Vagina (tissue), 2 donors: ENCODE measurements at places on chromosomes 1 and 21.

DNA sequence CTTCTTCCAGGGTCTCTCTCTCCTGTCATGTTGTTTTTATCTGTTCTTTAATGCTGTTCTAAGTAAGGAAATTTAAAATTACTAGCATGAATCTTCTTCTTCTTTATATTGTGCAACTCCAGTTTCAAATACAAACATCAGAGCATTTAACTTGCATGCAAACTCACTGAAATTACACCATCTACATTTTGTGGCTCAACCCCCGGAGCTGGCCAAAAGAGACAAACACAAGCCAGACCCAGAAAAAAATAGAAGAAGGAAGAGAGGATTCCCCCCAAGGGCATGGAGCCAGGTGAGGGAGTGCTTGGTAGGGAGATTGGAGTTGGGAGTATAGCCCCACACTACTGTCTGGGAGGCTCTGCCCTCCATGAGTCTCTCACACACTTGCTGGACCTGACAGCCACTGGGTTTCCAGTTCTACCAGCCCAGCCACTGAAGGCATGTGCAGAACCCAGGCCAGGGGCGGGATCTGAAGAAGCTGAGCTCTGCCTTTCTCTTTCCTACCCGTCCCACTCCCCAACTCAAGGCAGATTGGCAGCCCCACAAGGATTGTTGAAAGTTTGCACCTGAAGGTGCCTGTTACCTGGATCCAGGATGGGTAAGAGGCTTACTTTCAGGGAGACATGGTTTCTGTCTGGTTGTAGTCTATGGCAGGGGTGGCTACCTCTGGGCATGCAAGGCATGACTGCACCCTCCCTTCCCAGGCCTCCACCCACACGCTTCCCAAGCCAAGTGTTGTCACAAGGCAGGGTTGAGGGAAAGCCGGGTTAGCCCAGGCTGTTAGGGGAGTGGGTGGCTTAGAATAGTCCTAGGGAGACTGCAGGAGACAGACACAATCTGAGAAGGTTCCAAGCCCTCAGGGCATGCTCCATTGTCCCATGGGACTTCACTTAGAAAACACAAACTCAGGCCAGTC is 297.2 kb downstream of the TGFB2 start:
- DNase-seq: no peak
- H3K4me3 ChIP-seq: no peak overlapping the region
- H3K27me3 ChIP-seq: no peaks in the 10 kb centered on the region
- peaks cover 9% of the 10 kb centered on the region for H3K4me1 ChIP-seq
- no peak overlapping the region for H3K27ac ChIP-seq

- H3K27ac ChIP-seq: no peak overlapping the region
- no peaks in the 10 kb centered on the region for H3K27me3 ChIP-seq
- H3K4me3 ChIP-seq: no peak overlapping the region
- H3K36me3 ChIP-seq: no peaks in the 10 kb centered on the region
- no peak for DNase-seq
- peaks cover 10% of the 10 kb centered on the region for H3K4me1 ChIP-seq
Observed at GRCh38 chr1:40820251-40820797, 36.7 kb downstream of the KCNQ4 start.

DNA sequence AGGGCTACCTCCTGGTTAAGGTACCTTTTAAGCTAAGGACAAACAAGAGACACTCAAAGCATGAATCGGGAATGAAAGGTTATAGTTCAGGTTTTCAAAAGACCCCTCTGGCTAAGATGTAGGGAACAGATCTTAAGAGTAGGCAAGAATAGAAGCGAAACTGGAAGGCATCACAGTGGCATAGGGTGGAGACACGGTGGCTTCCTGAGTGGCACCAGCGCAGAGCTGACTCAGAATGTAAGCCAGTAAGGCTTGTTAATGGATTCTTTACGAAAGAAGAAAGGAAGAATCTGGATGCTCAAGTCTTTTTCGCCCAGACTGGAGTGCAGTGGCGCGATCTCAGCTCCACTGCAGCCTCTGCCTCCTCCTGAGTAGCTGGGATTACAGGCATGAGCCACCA is 21.2 kb downstream of the PADI6 start:
- no peaks in the 10 kb centered on the region for H3K27me3 ChIP-seq
- H3K27ac ChIP-seq: no peak overlapping the region
- no peaks in the 10 kb centered on the region for H3K4me1 ChIP-seq
- H3K36me3 ChIP-seq: no peaks in the 10 kb centered on the region
- no peak for DNase-seq
- no peak overlapping the region for H3K4me3 ChIP-seq

DNA sequence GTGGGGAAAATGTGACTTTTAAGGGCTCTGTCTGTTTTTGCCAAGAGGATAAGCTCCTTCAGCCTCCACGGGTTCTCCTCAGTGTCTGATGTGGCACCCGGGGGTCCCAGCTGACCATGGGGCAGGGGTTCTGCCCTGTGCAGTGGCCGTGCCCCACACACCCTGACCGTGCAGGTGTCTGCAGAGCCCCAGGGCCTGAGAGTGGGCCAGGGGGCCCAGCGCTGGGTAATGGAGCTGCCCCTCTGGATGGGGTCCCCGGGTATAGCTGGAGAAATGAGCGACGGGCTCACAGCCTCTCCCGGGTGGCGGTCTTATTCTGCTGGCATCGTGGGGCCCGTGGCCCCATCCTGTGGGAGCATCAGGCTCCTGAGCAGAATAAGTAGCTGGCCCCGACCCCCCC is 2.9 kb upstream of the PFKL start:
- no peak overlapping the region for H3K27ac ChIP-seq
- H3K4me1 ChIP-seq: peaks cover 56% of the 10 kb centered on the region
- H3K27me3 ChIP-seq: no peaks in the 10 kb centered on the region
- H3K4me3 ChIP-seq: no peak overlapping the region
- DNase-seq: no peak

DNA sequence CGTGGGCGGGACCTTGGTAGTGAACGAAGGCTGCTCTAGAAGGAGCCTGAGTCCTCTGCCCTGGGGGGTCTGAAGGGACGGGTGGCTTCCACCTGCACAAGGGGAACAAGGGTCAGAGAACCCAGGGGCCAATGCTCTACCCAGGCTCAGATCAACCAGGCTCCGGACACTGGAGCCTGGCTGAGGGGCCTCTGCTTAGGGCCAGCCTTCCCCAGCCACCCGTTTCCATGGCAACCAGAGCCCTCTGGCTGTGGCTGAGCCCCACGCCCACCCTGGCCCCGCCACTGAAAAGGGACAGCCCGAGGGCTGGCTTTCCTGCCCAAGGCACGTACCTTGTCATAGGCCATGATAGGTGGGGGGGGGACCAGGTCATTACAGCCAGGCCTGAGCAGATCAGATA is 724.6 kb downstream of the PTPRU start:
- no peak overlapping the region for H3K27ac ChIP-seq
- H3K4me1 ChIP-seq: no peaks in the 10 kb centered on the region
- no peaks in the 10 kb centered on the region for H3K27me3 ChIP-seq
- H3K4me3 ChIP-seq: no peak overlapping the region

- DNase-seq: no peak
- peak overlapping the region; percentile 56 for H3K27ac ChIP-seq
- no peak overlapping the region for H3K4me3 ChIP-seq
- H3K36me3 ChIP-seq: no peaks in the 10 kb centered on the region
Observed at GRCh38 chr21:45640888-45641479, 2.5 kb upstream of the PCBP3 start.

DNA sequence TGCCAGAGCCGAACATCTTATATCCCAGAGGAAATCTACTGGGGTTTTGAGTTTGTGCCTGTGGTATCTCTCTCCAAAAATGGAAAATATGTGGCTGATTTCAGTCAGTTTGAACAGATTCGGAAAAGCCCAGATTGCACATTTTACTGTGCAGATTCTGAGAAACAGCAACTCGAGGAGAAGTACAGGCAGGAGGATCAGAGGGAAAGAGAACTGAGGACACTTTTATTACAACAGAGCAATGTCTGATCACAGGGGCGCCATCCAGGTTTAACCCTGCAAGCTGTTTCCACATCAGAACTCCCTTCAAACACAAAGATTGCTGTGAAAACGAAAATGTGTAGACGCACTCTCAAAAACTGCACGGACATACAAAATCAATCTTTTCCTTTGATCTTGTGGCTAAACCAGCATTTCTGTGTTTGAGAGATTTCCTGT is 43.4 kb downstream of the KCNJ15 start:
- H3K27ac ChIP-seq: no peak overlapping the region
- no peaks in the 10 kb centered on the region for H3K27me3 ChIP-seq
- DNase-seq: no peak

DNA sequence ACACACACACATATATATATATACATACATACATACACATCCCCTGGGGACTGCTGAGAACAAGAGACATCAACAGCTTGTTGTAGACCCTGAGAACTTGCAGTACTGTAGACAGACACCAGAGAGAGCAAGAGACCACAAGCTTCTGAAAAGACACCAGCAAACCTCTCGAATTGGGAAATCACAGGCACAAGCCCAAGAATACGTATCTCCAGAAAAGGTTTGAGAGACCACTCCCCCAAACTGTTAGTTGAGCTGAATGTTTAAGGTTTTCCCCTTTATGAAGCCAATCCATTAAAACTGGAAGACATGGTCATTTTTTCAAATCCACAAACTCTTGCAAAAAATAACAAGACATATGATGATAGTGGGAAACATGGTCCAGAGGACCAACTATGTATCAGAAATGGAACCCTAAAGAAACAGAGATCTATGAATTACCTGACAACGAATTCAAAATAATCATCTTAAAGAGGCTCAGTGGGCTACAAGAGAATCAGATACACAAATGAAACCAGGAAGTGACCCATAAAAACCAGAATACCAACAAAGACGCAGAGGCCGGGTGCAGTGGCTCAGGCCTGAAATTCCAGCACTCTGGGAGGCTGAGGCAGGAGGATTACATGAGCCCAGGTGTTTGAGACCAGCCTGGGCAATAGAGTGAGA is 45.1 kb downstream of the SLC2A1 start:
- DNase-seq: no peak
- no peaks in the 10 kb centered on the region for H3K36me3 ChIP-seq
- H3K4me3 ChIP-seq: no peak overlapping the region
- no peaks in the 10 kb centered on the region for H3K4me1 ChIP-seq
- H3K27me3 ChIP-seq: no peaks in the 10 kb centered on the region
- H3K27ac ChIP-seq: no peak overlapping the region

DNA sequence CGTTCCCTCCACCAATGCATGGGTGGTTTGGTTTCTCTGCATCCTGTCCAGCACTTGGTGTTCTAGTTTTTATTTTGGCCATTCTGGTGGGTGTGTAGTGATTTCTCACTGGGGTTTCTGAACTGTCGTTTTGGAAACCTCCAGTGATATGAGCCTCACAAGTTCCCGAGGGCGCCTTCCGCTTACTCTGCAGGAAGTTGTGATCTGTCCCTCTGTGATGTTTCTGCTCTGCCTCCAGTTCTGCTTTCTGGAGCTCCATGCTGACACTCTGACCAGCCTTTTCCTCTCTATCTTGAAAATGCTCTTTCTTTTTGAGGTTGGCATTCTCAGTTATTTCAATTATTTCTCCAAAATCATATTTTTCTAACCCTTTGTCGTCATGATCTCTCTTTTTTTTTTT is 111.6 kb downstream of the PLD5 start:
- DNase-seq: no peak
- no peak overlapping the region for H3K27ac ChIP-seq
- H3K4me1 ChIP-seq: no peaks in the 10 kb centered on the region
- no peaks in the 10 kb centered on the region for H3K27me3 ChIP-seq

- peaks cover 3% of the 10 kb centered on the region for H3K36me3 ChIP-seq
- peak within 1 kb of the TSS; percentile 56 for H3K4me3 ChIP-seq
- H3K4me1 ChIP-seq: peaks cover 29% of the 10 kb centered on the region
- no peak for DNase-seq
- H3K27me3 ChIP-seq: no peaks in the 10 kb centered on the region
- H3K27ac ChIP-seq: peak within 1 kb of the TSS; percentile 88
Observed at GRCh38 chr1:224329842-224330753, at the start of gene NVL. TSS of gene NVL (minus strand) at chr1:224330172. CDS start at chr1:224330127, 45 bp downstream.

GRCh38 chr1:247530785-247531184 is 5.5 kb downstream of the OR2C3 start:
- no peaks in the 10 kb centered on the region for H3K4me1 ChIP-seq
- no peak overlapping the region for H3K27ac ChIP-seq
- no peaks in the 10 kb centered on the region for H3K27me3 ChIP-seq
- no peaks in the 10 kb centered on the region for H3K36me3 ChIP-seq

GRCh38 chr1:176648556-176648955 is 185.6 kb downstream of the PAPPA2 start:
- H3K27ac ChIP-seq: no peak overlapping the region
- no peaks in the 10 kb centered on the region for H3K36me3 ChIP-seq
- H3K4me1 ChIP-seq: no peaks in the 10 kb centered on the region
- DNase-seq: no peak
- no peaks in the 10 kb centered on the region for H3K27me3 ChIP-seq
- no peak overlapping the region for H3K4me3 ChIP-seq

- H3K27ac ChIP-seq: no peak overlapping the region
- H3K4me1 ChIP-seq: no peaks in the 10 kb centered on the region
- H3K36me3 ChIP-seq: no peaks in the 10 kb centered on the region
- no peak for DNase-seq
- H3K27me3 ChIP-seq: no peaks in the 10 kb centered on the region
- no peak overlapping the region for H3K4me3 ChIP-seq
Observed at GRCh38 chr1:156528231-156528630, 27.7 kb upstream of the MEF2D start.

DNA sequence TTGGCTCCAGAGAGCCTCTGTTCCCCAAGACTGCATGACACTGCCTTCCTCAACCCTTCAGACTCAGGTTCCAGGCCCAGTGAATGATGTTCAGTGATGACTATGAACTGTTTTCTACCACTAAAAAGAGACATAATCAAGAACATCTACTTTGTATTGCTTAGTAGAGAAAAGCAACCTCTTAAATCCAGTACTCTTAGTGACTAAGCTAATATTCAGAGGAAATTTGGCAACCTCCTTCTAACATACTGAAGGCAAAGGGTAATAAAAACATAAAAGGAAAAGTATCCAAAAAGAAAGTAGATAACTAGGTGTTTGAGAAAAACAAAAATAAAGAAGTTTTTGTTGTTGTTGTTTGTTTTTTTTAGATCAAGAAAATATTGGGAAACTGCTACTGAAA is 153.3 kb upstream of the RUNX1 start:
- H3K27me3 ChIP-seq: no peaks in the 10 kb centered on the region
- H3K27ac ChIP-seq: peak overlapping the region; percentile 75
- no peak overlapping the region for H3K4me3 ChIP-seq

GRCh38 chr1:63966016-63966415 is 192.2 kb downstream of the ROR1 start:
- no peaks in the 10 kb centered on the region for H3K27me3 ChIP-seq
- peaks cover 15% of the 10 kb centered on the region for H3K4me1 ChIP-seq
- no peak for DNase-seq
- no peak overlapping the region for H3K27ac ChIP-seq
- H3K36me3 ChIP-seq: no peaks in the 10 kb centered on the region
- no peak overlapping the region for H3K4me3 ChIP-seq

- no peak overlapping the region for H3K27ac ChIP-seq
- no peaks in the 10 kb centered on the region for H3K27me3 ChIP-seq
- H3K36me3 ChIP-seq: no peaks in the 10 kb centered on the region
- DNase-seq: no peak
Observed at GRCh38 chr1:99964806-99965205, 5.0 kb upstream of the SLC35A3 start.
